NCI-H524 treated with DMSO at 0.1 percent for 48 hours (cell line): ENCODE measurements at places on chromosomes 12 and 14.

DNA sequence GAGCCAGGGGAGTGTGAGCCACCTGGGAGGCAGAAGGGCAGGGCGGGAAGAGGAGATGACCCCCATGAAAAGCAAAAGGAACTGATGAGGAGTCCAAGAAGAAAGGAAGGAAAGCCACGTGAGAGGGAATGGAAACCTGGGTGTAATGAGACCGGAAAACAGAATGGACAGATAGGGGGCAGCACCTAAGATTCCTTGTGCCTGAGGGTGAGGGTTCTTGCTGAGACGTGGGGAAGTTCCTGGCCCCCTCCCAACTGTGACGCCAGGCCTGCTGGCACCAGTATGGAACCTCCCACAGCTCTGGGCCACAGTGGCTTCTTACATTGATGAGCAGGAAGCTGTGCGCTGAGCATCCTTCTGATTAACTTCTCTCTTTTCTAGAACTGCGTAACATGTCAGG, 30.8 kb downstream of the TTC7B start:
- DNase-seq, result no peak

DNA sequence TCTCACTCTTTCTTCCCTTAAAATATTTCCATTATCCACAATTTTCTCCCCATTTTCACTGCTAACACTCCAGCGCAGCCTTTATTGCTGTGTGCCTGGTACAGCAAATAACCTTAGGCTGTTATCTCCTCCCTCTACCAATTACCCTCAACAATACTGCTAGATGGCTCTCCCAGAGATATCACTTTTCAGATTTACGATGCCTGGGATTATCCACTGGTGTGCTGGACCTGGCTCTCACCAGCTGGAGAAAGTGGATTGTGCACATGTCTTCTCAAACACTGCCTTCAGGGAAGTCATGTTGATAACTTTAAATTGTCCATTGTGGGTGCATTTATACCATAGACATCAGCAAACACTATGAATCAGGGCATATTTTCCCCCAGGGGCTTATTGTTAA, 101.9 kb upstream of the ADAMTS20 start:
- no peak for DNase-seq

GRCh38 chr12:105677672-105678071, 347.2 kb downstream of the C12orf75 start:
- DNase-seq, result peak; percentile 64

GRCh38 chr12:28023156-28023887, 50.8 kb upstream of the PTHLH start:
- DNase-seq, result no peak

GRCh38 chr12:55682087-55682796, 25.5 kb downstream of the ITGA7 start:
- no peak for DNase-seq
